ENCODE measurements at places on chromosomes 7 and 10. TPM values are rescaled to one million over a fixed set of nuclear protein-coding genes. Genes with fewer than 3 reads are reported as not detected.

DNA sequence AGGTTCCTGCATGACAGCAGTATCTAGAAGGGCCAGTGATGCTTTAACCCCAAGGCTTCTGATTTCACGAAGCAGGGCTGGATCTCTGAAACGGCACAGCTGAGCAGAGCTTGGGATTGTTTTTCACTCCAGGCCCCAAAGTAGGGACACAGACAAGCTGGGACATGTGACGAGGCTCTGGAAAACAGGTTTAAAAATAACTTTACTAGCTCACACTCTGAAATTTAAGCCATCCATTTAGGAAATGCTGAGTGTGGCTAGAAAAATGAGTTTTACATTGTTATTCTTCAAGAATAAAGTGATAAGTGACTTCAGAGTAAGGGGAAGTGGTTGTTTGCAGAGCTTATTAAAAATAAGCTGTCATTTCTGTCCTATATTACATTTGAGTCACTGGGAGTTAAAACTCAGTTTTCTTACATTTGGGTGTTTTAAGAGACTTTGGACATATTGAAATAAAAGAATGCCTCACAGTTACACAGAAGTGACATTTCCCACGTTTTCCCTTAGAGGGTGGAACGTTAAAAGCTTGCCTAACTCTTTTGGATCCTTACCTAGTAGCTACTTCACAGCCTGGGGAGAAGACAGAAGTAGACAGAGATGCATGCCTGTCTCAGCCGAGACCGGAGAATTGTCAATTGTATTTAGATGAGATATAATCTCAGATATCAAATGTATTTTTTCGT is 107.8 kb downstream of the GALNT17 start:
- DNase-seq: no peak

GRCh38 chr10:130770018-130770630 is 541.4 kb downstream of the TCERG1L start:
- DNase-seq: no peak

- DNase-seq: no peak
Measured at GRCh38 chr10:83834096-83834495, 305.2 kb upstream of the GHITM start.

GRCh38 chr7:45625067-45625466 is 50.9 kb downstream of the ADCY1 start:
- DNase-seq: no peak

DNA sequence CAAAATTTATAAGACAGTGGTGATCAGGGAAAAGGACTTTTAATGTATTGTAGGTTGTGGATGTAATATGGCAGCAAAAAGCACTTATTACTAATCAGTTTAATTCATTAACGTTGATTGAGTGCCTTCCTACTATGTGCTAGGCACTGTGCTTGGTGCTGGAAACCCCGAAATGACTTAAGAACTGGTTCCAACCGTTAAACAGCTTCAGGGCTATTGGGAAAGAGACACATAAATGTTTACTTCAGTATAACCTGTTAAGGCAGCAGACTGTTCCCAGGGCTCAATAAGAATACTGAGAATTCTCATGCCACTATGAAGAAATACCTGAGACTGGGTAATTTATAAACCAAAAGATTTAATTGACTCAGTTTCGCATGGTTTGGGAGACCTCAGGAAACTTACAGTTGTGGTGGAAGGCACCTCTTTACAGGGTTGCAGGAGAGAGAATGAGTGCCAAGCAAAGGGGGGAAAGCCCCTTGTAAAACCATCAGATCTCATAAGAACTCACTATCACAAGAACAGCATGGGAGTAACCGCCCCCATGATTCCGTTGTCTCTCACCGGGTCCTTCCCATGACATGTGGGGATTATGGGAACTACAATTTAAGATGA is 1.1 kb upstream of the SLC25A13 start:
- no peak for DNase-seq

Gene ASZ1
- total RNA-seq: not detected

Gene ASIC3
- 4.0 TPM for total RNA-seq

Gene GIMAP7
- 25.0 TPM for total RNA-seq

Gene HMX3
- 0.21 TPM for total RNA-seq

Gene CALML3
- total RNA-seq: not detected

Gene TACC2
- total RNA-seq: 237 TPM

Gene STAG3
- total RNA-seq: 0.68 TPM

Gene CALU
- 353 TPM for total RNA-seq

Gene HABP2
- not detected for total RNA-seq
